Activated CD8-positive, alpha-beta memory T cell treated with anti-CD3 and anti-CD28 coated beads, Interleukin-2, amount 10 ng/mL, durations not matched to agents 7 days and 5 days (primary cell): ENCODE measurements at places on chromosomes 16 and 17.
A peak's percentile ranks its signal among the peaks of the same experiment; 100 is the strongest.

- no peak for DNase-seq
Measured at GRCh38 chr17:48460052-48460451, 30.0 kb upstream of the SKAP1 start.

DNA sequence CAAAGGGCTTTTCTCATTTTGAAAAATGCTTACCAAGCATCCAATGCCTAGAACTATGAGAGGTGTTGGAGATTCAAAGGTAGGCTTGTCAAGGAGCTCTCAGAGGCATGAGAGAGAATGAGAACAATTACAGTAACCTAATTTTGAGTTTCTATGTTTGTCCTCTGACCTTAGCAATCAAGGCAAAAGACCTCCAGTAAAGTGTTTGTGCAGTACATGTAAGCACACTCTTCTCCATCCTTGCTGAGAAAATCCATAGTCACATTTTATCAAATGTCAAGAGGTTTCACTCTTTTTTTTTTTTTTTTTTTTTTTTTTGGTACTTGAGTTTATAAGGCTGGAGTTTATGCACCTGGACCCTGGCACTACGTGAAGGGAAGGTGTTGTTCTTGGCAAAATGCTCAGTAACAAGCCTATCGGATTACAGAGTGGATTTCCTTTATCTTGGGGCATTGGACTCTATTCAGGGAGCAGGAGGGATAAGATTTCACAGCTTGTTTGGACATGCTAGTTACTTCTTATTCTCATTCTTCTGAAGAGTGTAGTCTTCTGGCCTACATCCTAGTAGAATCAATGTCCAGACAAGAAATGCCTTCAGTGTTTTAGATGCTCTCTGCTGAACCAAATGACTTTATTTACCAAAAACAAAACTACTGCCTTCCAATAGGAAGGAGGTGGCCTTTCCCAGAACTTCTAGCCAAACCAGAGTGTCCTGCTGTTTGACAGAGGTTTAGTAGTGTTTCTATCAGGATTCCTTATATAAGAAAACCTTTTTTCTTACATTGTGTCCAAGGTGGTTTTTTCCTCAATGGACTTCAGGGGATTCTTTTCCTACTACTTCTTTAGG, 21.9 kb downstream of the KCNJ2 start:
- no peak for DNase-seq

DNA sequence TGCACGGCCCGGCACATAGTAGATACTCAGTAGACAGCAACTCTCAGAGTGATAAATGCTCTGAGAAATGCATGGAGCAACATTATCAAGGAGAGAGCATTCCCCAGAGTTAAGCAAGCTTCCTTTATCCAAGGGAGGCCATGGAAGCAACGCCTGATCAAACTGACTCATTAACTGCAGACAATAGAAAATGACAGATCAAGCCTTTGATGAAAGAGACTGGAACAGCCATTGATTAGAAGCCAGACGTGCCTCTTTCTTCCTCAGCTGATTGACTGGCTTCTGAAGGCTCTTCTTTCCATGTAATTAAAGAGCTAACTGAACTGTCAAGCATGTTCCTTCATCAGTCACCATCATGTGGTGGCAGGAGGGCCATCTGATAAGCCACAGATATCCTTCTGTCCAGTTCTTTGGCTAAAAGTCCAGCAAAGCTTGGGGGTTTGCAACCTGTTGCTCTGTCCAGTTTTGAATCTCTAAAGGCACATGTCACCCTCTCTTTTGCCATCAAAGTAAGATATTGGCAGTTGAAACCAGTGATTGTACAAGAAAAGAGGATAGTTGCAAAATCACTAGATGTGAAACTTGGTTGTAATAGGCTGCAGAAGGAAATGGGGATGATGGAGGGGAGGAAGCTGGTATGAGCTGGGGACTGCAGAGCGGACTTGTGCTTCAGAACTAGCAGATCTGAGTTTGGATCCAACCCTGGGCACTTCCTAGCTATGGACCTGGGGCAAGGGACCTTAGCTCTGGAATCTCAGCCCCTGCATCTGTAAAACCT, 188.0 kb downstream of the HAPSTR1 start:
- DNase-seq, result no peak

GRCh38 chr16:53129281-53130158, 74.7 kb downstream of the CHD9 start:
- no peak for DNase-seq

GRCh38 chr16:47008174-47008573, 34.7 kb upstream of the DNAJA2 start:
- no peak for DNase-seq

DNA sequence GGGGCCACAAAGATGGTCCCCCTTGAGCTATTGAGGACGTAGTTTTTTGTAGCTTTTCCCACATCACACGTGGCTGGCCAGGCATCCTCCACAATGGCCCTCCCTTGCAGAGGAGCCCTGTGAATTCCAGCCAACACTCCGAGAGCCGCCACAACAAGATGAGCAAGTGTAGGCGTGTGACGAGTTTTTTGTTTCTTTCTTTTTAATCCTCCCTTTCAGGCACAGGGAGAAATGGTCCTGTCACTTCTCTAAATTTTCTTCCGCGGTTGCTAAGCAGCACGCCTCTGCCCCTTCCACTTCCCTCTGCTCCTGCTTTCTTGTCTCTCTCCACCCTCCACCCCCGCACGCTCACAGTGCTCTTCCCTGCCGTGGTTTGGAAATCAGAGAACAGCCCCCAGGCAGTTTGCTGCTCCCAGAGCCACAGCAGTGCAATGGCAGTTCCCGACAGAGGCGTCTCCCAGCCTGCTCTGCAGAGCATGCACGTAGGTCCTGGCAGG, 68.0 kb upstream of the MRTFB start:
- no peak for DNase-seq

DNA sequence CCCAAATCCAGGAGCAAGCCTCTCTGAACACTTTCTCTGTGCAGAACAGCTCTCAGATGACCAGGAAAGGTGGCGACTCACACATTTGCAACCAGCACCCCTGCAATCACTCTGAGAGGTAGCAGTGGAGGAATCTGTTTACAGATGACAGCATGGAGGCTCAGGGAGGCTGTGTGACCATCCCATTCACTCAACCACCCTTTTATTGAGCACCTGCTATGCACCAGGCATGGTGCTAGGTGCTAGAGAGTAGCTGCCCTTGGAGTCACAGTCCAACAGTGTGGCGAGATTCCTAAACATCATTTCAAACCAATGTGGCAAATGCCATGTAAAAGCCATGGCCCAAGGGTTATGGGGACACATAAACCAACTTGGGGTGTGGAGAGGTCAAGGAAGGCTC, 1.5 kb upstream of the ITGB4 start:
- DNase-seq, result no peak

GRCh38 chr17:49494986-49495841, at the start of gene NGFR:
NGFR (plus strand) TSS chr17:49495293; CDS start chr17:49495418, 125 bp downstream.
- peak; percentile 73 for DNase-seq

DNA sequence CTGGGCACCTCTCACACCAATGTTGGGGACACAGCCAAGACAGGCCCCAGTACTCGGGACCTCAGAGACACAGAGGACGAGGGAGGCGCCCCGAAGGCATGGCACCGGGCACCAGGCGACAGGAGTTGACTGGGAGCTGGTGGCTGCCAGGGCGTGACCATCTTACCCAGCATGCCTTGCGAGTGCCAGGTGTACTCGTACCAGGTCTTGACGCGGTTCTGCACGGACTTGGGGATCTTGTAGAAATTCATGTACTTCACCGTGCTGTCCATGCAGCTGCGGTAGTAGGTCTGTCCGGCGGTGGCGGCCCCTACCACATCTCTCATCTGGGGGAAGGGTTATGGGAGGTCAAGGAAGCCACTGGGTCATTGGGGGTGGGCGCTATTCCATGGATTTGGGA, 67.3 kb downstream of the CNGB1 start:
- DNase-seq, result no peak

DNA sequence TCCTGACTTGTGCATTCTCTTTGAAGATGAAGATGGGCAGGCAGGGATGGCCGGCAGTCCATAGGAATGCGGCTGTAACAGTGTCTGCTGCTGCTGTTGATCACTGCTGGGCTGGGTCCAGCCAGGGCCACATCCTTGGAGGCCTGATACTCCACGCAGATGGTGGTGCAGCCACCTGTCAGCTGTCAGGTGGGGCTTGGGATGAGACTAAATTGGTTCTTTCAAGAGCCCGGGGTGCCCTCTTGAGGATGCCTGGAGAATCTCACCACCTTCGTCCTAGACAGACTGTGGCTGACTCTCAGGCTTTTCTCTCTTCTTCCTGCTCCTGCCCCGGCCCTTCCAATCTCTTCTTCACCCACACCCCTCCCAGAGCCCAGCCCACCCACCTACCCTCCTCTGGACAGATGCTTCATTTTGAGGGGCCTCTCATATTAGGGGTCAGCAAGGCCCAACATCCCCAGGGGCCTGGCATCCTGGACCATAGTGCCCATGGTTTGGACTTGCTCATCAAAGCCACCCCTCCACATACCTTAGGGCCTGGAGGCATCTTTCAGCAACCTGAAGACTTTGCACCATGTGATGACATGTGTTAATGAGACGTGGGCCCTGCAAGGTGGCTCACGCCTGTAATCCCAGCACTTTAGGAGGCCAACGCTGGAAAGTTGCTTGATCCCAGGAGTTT, 19.1 kb downstream of the OSBPL7 start:
- peak; percentile 72 for DNase-seq

DNA sequence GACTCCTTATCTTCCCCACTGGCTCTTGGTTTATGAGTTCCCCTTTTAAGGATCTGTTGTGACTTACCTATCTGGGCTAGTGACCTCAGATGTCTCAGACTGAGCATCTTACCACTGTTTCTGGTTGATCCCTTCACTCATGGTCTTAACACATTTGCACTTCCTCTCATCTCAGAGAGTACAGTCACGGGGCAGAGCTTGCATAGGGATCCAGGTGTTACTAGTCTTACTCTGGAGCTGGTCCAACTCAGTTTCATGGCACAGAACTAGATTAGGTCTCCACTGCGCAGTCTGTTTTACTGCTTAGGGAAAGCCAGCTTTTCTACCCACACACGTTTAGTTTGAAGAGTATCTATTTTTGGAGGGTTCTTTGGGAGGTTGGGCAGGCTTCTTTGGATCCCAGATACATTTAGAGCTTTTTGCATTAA, 10.2 kb downstream of the GABARAPL2 start:
- DNase-seq, result no peak

DNA sequence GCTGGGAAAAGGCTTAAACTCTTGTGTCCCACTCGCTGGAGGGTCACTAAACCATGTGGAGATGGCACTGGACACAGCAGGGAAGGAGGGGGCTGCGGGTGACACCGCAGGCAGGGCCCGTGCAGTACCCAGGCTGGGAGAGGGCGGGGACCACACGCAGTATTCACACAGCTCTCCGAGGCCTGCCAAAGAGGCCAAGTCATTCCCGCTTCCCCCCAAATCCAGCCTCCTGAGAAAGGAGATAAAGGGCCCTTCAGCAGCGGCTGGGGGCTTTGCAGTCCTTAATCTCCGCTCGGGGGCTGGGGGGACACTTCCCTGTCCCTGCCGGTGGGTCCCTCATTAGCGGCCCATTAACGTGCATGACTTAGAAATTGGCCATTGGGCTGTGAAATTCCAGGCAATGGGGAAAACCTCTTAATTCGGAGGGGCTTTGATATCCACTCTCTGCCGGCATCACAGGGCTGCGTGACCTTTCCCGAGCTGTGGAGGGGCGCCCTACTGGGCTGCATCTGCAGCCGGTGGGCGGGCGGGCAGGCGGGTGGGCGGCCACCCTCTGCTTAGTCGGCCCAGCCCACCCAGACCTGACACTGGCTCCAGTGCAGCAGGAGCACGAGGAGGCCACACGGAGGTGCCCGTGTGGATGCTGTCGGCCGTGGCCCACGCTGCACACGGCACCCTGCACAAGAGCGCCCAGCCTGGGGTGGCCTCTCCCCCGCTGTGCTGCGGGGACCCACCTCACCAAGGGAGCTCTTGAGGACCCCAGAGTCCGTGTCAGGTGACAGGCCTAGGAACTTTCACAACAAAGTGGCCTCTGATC, 2.6 kb upstream of the SLC38A8 start:
- DNase-seq, result no peak

GRCh38 chr16:53220585-53220984, 165.8 kb downstream of the CHD9 start:
- DNase-seq, result no peak

GRCh38 chr17:16980813-16981731, 9.2 kb upstream of the TNFRSF13B start:
- DNase-seq, result no peak

DNA sequence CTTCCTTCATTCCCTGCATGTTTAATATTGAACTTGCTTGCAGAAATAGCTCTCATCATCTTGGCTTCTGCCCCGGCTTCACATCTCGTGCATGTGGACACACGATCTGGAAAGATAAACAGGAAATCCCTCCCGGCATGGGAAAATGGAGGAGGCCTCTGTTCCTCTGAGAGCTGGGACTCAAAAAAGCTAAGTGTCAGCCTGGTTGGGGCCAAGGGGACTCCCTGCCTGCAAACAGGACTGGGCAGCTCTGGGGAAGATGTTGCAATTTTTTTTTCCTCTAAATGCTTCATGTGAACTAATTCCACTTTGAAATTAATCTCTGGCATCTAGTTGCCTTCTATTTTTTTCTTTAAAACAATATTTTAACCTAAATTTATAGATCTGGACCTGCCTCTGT, 24.8 kb downstream of the ITPRIPL2 start:
- DNase-seq, result no peak

DNA sequence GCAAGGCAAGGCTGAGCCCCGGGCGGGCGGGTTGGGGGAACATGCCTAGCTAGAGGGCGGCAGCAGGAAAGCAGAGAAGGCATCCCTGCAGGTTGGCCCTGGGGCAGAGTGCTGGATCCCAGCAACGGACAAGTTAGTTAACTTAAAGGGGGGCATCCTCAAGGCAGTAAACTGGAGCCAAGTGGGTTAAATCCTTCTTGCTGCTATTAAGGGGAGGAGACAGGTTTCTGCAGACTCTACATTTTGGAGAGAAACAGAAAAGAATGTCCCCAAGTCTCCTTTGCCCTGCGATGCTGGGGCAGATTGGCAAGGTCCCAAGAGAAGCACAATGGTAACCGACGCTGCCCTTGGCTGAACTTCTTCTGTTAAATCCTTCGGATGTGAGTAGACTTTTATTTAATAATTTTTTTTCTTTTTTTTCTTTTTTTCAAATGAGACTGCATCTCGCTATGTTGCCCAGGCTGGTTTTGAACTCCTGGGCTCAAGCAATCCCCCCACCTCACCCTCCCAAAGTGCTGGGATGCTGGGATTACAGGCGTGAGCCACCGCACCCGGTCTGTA, 14.0 kb downstream of the ATP5PD start:
- no peak for DNase-seq

DNA sequence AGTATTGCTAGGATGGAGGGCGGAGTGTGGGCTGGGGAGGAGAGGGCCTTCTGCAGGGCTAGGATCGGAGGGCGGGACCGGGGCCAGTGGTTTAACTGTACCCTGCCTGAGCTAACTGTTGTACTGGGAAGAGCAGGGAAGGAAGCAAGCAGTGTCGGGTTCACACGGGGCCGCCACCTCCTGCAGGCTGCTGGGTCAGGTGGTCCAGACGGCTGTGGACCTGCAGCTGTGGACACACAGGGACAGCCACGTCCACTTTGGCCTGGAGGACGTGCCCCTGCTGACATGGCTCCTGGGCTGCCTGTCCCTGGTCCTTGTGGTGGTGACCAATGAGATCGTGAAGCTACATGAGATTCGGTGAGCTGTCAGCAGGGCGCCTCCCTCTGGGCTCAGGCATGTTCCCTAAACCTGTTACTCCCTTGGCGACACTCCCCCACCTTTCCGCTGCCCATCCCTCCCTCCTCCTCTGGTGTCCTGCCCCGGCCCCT, 16.6 kb downstream of the CASKIN2 start:
- no peak for DNase-seq
